SW 1271 (cell line): ENCODE measurements at places on chromosomes 1 and 21.

DNA sequence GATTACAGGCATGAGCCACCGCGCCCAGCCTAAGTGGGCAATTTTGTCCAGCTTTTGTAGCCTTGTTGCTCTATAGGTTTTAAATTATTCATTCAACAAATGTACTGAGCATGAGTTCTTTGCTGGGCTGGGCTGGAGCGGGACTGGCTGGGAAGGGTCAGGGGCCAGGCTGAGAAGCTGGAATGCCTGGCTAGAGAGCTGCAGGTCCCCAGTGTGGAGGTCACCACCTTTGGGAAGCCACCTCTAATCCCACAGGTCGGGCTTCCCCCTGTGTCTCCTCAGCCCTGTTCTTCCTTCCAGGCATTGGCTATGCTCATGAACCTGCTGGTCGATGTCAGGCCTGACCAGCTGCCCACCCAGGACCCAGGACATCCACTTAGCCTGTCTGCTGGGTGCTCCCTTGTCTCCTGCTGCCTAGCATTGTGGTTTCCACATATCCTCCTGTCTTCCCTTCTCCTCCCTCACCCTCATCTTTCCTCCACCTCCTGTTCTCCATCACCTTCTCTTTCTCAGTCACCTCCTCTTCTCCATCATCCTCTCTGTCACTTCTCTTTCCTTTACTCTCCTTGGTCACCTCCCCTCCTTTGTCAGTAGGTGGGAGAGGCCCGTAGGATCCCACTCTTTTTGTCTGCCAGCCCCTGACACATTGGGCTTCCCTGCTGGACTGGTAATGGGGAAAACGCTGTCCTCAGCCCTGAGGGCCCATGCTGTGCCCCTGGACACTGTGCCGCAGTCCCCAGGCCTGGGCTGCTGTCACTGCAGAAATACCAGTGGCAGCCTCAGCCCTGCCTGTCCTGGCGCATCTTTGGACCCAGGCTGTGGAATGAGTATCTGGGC is 23.8 kb downstream of the SERINC2 start:
- DNase-seq, result no peak

DNA sequence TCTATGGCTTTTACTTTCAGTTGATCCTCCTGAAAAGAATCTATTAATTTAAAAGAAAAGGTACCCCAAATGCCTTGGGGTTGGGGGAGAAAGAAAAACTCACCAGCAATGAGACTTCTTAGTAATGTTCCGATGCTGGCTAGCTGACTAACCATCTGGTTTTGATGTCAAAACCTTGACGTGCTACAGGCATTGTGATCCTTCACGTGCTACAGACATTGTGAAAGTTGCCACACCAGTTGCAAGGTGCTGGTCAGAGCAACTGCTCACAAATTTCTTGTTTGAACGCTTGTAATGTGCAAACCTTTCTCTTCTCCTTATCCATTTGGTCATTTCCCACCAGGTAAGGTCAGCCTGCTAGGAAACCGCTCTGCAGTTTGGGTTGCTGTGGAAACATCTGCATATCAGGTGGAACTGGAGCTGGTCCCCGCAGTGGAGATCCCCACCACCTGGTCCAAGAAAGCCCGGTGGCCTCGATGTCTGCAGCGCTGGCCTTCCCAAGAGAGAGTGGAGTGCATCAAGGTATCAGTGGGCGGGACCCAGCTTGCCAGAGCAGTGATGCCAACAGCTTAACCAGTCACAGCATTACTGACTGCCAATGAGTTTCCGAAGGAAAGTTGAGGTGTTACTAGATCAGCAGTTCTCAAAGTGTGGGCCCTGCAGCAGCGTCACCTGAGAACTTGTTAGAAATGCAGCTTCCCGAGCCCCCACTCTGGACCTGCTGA is 16.1 kb downstream of the MAB21L3 start:
- no peak for DNase-seq

DNA sequence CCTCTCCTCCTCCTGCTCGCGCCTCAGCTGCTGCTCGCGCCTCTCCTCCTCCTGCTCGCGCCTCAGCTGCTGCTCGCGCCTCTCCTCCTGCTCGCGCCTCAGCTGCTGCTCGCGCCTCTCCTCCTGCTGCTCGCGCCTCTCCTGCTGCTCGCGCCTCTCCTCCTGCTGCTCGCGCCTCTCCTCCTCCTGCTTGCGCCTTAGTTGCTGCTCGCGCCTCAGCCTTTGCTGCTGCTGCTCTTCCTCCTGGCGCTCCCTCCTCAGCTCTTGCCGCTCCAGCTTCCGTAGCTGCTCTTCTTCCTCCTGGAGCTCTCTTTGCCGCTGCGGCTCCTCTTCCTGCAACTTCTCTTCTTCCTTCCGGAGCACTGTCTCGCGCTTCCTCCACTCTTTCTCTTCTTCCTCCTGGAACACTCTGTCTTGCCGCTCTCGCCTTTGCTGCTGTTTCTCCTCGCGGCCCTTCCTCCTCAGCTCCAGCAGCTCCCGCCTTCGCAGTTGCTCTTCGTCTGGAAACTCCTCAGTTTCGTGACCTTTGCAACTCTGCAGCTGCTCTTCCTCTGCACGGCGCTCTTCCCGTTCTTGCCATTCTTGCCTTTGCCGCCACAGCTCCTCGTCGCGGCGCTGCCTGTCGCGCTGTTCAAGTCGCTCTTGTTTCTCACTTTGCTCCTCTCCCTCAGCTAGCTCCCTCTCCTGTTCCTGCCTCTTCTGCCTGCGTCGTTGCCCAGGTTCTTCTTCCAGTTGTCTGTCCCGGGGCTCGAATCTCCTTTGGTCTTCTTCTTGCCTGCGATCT is 3.0 kb downstream of the TCHH start:
- no peak for DNase-seq

DNA sequence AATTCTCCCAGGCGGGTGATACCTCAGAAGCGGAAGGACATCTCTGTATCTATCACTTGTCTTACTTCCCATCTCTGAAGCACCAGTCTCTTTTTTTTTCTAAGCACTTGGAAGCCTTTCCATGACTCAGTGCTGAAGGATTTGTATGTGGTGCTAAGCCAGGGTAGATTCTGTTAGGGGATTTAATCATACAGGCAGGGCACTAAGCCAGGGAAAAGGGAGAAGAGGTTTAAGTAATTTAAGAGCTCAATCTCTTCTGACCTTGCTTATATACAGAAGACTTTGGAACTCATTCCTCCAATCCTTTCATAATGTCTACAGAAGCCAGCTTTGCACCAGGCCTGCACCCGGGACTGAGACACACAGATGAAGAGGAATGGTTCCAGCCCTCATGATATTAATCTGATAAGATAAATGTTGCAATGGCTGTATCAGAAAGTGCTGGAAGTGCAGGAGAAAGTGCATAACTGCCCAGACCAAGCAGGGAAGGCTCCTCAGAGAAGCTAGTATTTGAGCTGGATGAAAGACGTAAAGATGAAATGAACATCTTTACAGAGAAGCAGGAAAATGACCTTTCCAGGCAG is 11.0 kb downstream of the FAM163A start:
- peak; percentile 8 for DNase-seq

- DNase-seq, result no peak
Measured at GRCh38 chr1:59985911-59986515, 59.4 kb upstream of the CYP2J2 start.

- no peak for DNase-seq
Measured at GRCh38 chr1:100710906-100711682, 8.4 kb upstream of the VCAM1 start.

GRCh38 chr1:101298663-101299062 is 61.8 kb downstream of the S1PR1 start:
- DNase-seq, result no peak

GRCh38 chr1:180257486-180257885 is 27.4 kb downstream of the LHX4 start:
- no peak for DNase-seq

- no peak for DNase-seq
Measured at GRCh38 chr1:89942825-89943658, 51.9 kb upstream of the ZNF326 start.

DNA sequence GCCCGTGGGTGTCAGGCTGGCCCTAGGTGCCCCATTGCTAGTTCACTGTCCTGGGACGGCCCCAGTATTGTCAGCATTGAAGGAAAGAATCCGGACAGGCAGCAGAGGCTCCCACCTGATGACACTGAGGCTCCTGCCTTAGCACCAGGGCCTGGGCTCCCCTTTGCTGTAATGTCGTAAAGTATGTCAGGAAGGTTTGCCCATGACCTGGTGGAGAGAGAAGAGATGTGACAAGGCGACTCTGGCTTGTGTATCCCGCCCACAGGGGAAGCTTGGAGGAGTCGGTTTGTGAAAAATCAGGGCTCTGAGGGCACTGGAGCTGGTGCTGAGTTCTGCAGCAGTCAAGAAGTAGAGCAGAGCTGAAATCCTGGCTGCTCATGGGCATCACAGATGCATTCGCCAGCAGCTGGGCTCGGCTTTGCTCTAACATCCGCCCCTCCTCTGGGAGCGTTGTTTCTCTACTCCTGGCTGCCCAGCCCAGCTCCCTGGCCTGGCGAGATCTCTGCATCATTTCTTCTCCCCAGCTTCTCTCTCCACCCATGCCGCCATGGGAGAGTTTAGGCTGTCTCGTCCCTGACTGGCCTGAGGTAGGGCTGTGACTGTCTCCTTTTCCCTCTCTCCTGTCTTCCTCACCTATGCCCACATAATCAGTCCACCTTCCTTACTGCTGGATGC is 74.1 kb downstream of the ADARB1 start:
- DNase-seq, result no peak

- DNase-seq, result no peak
Measured at GRCh38 chr1:6770751-6771440, 14.4 kb upstream of the CAMTA1 start.

DNA sequence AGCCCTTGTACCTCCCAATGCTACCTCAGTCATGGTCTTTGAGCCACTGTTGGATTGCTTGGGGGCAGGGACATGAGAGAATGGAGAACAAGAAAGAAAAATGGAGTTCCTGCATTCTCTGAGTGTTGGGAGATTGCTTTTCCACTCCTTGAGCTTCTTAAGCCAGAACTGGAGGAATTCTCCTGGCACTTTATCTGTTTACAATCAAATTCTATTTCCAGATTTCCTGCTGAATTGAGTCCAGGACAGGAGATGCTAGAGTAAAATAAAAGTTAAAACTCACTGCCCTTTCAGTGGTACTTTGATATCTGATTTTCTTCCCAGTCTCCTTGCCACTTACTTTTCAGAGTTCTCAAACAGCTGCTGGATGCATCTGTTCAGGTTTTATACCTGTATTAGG is 24.4 kb upstream of the DEPDC1 start:
- DNase-seq, result no peak

- DNase-seq, result no peak
Measured at GRCh38 chr21:15276243-15276642, 211.4 kb upstream of the NRIP1 start.

- no peak for DNase-seq
Measured at GRCh38 chr1:109158433-109158832, 44.5 kb downstream of the ELAPOR1 start.

DNA sequence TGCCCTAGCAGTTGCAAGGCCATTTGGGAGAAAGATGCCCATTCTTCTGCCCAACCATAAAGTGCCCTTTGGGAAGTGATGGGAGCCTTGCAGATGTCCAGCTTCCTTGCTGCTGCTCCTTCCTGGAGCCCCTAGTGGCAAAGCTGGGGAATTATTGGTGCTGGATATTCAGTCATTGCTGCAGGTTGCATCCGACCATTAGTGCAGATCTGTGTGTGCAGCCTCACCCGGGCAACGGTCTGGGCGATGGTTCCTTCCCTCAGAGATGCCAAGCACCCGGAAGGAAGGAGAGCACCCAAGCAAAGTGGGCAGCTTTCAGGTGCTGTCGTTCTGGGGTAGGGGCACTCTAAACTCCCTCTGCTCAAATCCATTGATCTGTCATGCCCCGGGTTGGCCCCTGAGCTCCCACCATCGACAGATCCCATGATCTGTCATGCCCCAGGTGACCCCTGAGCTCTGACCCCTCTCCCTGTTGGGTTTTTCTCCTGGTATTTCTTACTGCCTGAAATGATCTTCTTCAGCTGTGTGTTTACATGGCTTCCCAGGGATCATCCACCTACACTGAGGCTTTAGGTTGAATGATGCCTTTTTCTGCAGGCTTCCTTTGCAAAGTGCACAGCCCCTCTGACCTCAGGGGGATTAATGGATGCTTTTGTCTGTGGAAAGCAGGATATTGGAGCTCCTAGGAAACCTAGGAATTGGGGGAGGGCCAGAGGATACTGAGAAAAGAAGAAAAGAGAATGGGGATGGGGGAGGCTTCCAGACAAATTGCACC is 467.5 kb downstream of the PTPRU start:
- DNase-seq, result peak; percentile 51

DNA sequence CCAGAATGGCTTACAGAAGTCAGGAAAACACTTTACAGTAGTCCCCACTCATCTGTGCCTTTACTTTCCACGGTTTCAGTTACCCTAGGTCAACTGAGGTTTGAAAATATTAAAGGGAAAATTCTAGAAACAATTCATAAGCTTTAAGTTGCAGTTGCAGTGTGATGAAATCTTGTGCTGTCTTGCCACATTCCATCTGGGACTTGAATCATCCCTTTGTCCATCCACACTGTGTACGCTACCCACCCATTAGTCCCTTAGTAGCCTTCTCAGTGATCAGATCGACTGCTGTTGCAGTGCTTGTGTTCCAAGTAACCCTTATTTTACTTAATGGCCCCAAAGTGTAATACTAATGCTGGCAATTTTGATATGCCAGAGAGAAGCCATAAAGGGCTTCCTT is 30.5 kb downstream of the ZCCHC17 start:
- no peak for DNase-seq

GRCh38 chr1:12434686-12435085 is 183.3 kb downstream of the DHRS3 start:
- no peak for DNase-seq

DNA sequence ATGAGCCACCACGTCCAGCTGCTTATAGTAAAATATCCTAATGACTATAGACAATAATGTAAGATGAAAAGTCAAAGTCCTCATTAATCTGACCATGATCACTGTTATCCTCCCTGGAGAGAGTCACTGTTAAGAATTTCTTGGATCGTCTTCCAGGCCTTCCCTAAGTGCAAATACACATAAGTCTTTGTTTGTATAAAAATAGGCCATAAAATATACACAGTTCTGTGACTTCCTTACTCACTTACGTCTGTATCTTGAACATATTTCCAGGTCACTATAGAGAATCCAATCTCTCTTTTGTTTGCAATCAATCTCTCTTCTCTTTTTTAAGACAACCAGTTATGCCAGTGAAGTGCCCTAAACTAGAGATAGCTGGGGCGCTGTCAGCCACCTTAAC is 89.1 kb upstream of the LYST start:
- DNase-seq, result no peak

GRCh38 chr21:26136671-26137070 is 33.9 kb downstream of the APP start:
- no peak for DNase-seq

- DNase-seq, result no peak
Measured at GRCh38 chr1:204149635-204150565, 1.9 kb downstream of the ETNK2 start.
